ENCODE measurements at places on chromosomes 7 and 10.
A peak's percentile ranks its signal among the peaks of the same experiment; 100 is the strongest.

- no peak overlapping the region for H3K27ac ChIP-seq
- H3K4me1 ChIP-seq = no peaks in the 10 kb centered on the region
- H3K27me3 ChIP-seq = no peaks in the 10 kb centered on the region
- no peaks in the 10 kb centered on the region for H3K36me3 ChIP-seq
These were observed 226.5 kb downstream of the ADK start for GRCh38 chr10:74377476-74377875.

DNA sequence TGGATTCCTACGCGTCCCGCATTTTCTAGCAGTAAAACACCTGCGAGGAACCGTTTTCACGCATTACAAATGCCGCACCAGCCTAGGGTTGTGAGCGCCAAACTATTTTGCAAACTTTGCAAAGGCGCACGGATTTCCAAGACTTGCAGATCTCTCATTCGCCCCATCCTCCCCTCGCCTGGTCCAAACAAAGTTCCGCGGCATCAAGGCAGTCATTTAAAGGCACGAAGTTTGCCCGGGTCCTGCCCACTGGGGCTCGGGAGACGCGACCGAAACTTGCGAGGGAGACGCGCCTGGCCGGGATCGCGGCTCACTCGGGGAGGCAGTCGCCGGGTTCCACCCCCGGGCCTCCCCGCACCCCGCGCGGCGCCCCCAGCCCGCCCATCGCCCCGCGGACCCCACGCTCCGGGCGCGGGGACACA lies 613 bp downstream of the USP6NL start:
- peaks cover 31% of the 10 kb centered on the region for H3K4me1 ChIP-seq
- peak; percentile 46 for DNase-seq
- no peaks in the 10 kb centered on the region for H3K36me3 ChIP-seq
- H3K27ac ChIP-seq = peak overlapping the region; percentile 81
- H3K4me3 ChIP-seq = peak overlapping the region; percentile 78

- no peak overlapping the region for H3K27ac ChIP-seq
- no peaks in the 10 kb centered on the region for H3K36me3 ChIP-seq
- H3K27me3 ChIP-seq = no peaks in the 10 kb centered on the region
- no peaks in the 10 kb centered on the region for H3K4me1 ChIP-seq
These were observed 168.4 kb downstream of the AMPH start for GRCh38 chr7:38462819-38463218.

- H3K27me3 ChIP-seq = 0 out of 2 replicates have a peak, but pooled peaks cover 15% of the 10 kb centered on the region
- H3K4me1 ChIP-seq = peaks cover 6% of the 10 kb centered on the region
- no peaks in the 10 kb centered on the region for H3K36me3 ChIP-seq
- DNase-seq = no peak
- H3K27ac ChIP-seq = no peak overlapping the region
These were observed 11.6 kb upstream of the KAT6B start for GRCh38 chr10:74814797-74815196.

DNA sequence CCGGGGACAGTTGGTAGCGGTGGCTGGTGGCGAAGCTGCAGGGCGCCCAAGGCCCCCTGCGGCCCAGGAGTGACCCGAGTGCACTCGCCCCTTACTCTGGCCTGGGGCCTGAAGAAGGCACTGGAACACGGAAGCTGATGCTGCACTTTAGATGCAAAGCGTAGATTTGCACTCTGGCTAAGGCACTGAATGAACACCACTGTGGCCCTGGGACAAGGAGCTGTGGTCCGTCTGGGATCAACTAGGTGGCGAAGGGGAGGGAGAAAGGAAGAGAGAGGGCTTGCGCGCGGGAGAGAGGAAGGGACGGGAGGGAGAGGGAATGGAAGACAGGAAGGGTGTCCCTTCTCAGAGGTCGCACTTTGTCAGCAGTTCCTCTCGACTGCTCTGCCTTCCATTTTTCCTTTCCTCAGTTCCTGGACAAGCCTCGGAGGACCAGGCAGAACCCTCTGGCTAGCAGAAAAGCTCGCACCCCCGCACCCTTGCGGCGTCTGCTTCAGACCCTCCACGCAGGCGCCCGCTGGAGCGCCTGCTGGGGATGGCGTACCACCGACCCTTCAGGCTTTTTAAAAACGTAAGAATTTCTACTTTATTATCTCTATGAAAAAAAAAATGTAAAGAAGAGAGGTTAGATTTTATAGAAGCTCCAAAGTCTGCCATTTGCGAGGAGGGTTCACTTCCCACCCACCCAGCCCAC lies 1.2 kb downstream of the FERD3L start:
- H3K27me3 ChIP-seq = peaks cover 99% of the 10 kb centered on the region
- H3K27ac ChIP-seq = no peak overlapping the region
- DNase-seq = peak; percentile 76
- peak overlapping the region; percentile 66 for H3K4me3 ChIP-seq
